Gastroesophageal sphincter (tissue), 4 donors: ENCODE measurements at places on chromosomes 5 and 9. TPM values are rescaled to one million over a fixed set of nuclear protein-coding genes. Genes with fewer than 3 reads are reported as not detected.

NRARP gene
- total RNA-seq: 4.7 TPM

CTNND2 gene
- total RNA-seq: 0.40 TPM

SLC6A7 gene
- total RNA-seq: not detected

PRDM9 gene
- total RNA-seq: not detected

DNA sequence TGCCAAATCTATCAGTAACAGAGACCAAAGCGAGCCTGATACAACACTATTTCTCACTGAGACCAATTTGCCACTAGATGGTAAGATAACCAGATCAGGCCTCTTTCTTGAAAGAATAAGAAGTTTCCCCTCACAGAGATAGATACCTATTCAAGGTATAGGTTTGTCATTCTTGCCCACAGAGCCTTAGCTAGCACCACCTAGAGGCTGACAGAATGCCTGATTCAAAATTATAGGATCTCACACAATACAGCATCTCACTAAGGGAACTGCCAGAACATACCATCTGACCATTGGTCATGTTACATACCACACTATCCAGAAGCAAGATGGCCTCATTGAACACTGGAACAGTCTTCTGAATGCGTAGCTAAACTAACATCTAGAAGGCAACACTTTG, 166.6 kb upstream of the HCN1 start:
- no peak for ATAC-seq

DNA sequence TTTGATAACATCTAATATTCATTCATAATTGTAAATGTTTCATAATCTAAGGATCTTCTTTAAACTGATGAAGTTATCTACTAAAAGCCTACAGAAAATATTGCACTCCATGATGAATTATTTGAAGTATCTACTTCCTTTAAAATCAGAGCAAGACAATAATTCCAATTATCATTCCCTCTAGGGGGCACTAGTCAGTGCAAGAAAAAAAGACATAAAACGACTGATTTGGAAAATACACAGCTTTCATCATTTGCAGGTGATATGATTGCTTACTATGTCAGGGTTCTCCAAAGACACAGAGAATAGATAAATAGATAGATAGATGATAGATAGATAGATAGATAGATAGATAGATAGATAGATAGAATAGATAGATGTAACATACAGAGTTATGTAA, 13.5 kb upstream of the GRM6 start:
- ATAC-seq: no peak

DNA sequence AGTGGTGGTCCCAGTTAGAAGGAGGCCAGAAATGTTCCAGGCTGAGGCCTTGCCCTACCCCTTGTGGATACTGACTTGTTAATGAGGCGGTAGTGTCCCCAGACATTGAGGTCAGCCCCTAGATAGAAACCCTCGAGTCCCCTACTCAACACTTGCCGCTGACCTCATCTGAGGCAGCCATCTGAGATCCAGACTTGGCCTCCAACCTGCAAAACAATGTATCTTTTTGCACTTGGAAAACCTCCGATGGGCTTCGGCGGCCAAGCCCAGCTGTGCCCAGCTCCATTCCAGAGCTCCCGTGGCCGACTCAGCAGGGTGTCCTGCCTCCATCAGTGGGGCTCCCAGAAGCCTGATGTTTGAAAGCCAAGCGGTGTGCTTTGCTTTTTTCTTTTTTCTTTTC, 122.1 kb downstream of the WNK2 start:
- ATAC-seq: no peak

DNA sequence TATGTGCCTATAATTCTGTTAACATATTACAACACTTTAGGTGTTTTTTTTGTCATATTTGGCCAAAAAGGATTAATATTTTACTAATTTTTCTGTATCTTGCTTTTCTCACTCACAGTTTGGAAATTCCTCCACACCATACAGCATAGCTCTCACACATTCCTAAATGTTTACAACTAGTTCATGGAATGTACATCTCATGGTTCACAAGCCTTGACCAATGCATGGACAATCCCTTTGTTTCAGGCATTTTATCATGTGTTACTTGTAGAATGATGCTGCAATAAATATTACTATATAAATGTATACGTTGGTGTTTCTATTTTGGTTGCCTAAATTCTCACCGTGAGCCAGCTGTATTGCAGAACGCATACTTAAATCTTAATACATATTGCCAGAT, 80.5 kb upstream of the SPATA31C2 start:
- no peak for ATAC-seq

DNA sequence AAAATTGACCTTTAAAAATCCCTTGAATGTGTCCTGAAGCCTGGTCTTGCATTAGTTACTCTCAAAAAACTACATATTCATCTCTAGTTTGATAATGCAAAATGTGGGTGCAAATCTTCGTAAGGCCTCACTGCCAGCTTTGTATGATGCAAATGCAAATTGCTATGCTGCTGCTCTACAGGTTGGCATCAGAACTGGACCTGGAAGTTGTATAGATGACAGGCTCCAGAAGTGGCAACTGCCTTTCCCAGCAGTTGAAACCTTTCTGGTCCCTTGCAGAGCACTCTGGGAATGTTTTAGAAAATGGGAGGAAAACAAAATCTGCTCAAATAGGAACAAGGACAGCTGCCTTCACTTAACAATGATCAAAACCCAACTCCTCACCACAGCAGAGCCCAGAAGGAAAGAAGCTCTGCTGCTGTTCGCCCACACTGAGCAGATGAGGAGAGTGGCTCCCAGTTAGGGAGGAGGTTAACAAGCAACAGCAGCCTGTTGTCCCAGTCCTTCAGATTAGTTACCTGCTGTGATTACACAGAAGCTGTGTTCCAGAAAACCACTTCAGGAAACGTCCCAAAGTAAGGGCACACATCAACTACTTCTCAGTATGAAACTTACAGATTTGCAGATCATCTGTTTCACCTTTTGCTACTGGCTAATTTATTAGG, 93.5 kb downstream of the PLPP1 start:
- ATAC-seq: no peak

GRCh38 chr9:91157883-91158282, 203.8 kb downstream of the AUH start:
- ATAC-seq: no peak

DNA sequence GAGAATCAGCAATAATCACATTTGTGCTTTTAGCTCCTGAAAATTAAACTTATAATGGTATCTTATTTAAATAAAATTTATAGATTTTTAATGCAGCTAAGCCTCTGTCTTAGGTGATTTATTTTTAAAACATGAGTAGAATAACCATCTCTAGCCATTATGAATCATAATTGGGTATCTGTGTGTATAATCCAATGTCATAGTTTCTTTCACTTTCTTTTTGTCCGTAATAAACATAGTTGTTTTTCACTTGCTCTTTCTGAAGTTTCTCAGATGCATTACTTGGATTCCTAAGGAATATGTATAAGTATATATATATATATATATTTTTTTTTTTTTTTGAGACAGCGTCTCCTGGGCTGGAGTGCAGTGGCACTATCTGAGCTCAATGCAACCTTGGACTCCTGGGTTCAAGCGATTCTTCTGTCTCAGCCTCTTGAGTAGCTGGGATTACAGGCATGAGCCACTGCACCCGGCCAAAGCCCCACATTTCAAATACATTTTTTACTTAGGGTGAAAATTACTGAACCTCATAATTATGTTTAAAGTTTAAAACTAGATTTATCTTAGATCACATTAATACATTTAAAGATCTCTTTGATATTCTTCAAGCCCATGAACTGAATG, 377.1 kb downstream of the PRDM9 start:
- no peak for ATAC-seq

DNA sequence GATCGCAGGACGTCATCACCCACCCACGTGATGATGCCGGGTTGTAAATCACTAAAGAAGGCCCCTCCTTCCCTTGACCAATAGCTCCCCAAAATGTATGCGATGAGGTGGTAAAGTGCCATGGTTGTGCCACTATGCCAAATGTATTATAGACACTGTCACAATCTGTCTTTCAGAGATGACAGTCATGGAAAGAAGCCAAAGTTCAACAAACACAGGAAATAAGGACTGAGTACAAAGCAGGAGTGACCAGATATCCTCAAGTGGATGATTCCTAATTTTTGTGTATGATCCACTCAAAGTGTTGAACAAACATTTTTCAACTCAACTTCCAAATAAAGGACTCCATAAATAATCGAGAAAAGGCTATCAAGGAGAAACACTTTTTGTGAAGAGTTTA, 12.5 kb downstream of the GLIS3 start:
- ATAC-seq: no peak

DNA sequence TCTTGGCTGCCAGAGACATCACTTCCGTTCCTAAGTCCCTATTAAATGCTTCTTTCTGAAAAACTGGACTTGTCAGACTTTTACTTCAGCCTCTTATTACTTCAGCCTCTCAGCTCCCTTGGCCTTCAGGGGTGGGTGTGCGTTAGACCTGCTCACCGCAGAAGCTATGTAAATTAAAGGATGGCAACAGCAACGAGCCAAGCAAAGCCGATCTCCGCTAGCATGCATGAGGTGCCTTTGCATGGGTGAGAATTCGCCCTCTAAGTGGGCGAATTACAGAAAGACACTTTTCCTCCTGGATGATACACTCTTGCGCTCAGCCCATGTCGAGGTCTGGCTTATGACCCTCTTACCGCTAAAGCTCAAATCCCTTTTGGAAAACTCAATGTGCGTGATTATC, 10.9 kb upstream of the IL3 start:
- no peak for ATAC-seq

DNA sequence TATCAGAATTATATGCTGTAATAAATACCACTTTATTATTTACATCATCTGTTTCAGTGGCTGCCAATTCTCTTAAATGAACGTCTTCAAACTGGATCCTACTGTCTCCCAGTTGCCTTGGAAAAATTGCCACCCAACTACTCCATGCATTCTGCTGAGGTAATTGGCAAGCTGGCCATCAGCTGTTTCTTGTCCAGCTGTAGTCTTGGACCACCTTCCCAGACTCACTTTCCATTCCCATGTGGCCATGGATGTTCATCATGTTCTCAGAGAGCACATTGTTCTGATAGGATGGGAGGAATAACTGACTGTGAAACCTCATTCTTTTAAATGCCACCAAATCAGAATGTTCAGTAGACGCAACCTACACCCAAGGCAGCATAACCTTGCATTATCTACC, 157.5 kb downstream of the DOCK8 start:
- no peak for ATAC-seq
